Lower leg skin (tissue), 4 donors: ENCODE measurements at places on chromosomes 5 and 9.
A peak's percentile ranks its signal among the peaks of the same experiment; 100 is the strongest.

GRCh38 chr9:131747352-131747751 is 7.5 kb upstream of the RAPGEF1 start:
- DNase-seq, result no peak

DNA sequence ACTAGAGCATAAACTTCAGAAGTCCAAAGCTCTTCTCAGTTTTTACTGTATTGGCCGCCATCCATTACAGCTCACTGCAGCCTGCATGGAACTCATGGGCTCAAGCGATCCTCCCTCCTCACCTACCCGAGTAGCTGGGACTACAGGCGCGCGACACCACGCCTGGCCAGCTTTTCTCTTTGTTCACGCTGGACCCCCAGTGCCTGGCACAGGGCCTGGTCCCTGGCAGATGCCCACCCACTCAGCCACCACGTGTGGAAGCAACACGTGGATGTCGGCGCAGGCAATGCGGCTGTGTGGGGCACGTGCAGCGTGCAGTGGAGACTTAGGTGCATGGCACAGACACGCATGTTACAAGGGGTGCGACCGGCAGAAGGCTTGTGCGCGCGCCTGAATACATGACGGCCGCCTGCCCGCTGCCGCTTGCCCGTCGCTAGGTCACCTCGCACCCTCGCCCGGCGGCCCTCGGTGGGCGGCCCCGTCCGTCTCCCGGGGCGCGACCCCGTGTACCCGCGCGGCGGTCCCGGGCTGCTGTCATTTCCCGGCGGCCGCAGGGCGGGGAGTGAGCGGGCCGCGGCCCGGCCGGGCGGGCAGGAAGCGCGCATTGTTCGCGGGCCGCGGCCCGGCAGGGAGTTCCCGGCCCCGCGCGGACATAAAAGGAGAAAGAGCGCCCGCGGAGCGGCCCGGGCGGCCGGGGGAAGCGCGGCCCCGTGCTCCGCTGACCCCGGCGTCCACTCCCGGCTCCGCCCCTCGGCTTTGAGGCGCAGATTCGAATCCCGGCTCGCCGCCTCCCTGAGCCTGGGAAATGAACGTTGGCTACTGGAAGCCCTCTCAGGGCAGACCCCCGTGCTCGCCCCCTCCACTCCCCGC is 24.1 kb upstream of the PTGS1 start:
- DNase-seq, result peak; percentile 88

GRCh38 chr9:114266969-114267368 is 55.9 kb upstream of the ORM1 start:
- DNase-seq, result no peak

DNA sequence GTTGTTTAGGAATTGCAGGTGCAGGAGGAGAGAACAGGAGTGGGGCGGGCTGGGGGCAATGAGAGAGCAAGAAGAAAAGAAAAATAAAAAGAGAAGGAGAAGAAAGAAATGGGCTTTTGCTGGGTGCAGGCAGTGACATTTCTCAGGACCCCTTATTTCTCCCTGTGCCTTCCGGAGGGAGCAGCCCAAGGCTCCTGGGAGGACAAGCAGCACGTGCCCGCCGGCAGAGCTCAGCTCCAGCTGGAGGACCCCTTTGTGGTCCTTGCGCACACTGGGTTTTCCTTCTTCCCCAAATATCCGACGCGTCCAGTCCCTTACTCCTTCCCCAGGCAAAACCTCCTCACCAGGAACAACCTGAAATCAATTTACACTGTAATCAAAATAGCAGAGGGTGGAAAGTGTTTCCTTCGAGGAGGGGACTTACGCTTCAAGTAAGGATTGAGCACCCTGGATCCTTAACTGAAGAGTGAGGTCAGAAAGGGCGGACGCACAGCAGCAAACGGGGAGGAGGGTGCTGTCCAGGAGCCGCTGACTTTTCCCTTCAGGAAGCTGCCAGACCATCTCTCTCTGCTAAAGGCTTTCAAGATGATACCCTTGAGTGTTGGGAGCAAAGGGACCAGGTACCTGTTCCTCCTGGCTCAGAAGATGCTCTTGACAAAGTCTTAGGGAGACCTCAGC is 2.1 kb downstream of the BTNL9 start:
- no peak for DNase-seq

- DNase-seq, result peak; percentile 98
Observed at GRCh38 chr9:107749787-107750444, 260.3 kb upstream of the KLF4 start.

GRCh38 chr9:13716090-13716489 is 436.6 kb upstream of the MPDZ start:
- DNase-seq, result no peak

GRCh38 chr9:136283291-136284235 is 20.3 kb downstream of the CCDC187 start:
- DNase-seq, result peak; percentile 68

- DNase-seq, result peak; percentile 74
Observed at GRCh38 chr5:141363952-141364660, at the start of gene PCDHGA5. Gene PCDHGA5 (plus strand): TSS chr5:141364162. CDS start chr5:141364331, 169 bp downstream.

DNA sequence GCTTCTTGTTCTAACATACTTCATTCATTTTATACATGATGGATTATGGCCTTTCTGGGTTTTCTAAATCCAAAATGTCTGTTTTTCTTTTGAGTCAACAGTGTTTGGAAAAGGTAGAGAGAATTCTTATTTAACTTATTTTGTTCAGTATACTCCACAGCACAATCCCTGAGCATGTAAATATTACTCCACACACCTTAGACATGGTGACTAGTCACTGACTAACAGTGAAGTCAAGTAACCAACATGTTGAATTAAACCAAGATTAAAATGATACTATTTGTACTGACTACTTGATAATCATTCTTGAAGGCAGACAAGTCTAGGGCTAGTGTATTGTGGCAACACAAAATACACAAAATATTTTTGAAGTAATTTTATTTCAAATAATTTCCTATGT is 55.0 kb downstream of the HAPLN1 start:
- no peak for DNase-seq

DNA sequence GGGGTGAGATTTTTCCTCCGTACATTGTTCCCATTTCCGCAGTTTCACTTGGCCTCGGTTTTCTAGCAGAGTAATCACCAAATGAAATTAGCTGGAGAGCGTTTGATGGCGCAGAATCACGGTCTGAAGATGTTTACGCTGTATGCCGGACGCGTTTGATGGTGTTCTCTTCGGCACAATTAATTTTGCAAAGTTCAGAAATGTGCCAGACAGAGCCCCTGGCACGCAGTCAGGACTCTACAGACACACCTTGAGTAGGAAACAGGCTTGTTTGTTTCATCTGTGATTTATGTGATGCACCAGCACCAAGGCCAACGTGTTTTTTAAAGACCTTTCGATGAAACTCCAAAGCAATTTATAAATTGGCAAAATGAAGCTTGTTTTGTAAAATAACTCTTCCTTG is 863 bp upstream of the LIFR start:
- peak; percentile 26 for DNase-seq

- DNase-seq, result no peak
Observed at GRCh38 chr9:37905776-37906175, 1.8 kb upstream of the SLC25A51 start.

GRCh38 chr9:117073539-117074341 is 341.1 kb downstream of the ASTN2 start:
- DNase-seq, result no peak

DNA sequence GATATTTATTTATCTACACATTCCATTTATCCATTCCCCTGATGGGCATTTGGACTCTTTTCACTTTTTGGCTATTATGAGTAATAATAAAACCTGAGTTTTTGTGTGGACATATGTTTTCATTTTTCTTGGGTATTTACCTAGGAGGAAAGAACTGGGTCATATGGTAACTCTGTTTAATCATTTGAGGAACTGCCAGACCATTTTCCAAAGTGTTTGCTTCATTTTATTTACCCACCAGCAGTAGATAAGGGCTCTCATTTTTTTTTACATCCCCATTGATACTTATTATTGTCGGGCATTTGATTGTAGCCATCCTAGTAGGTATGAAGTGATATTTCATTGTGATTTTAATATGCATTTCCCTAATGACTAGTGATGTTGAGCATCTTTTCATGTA is 7.7 kb upstream of the PTPDC1 start:
- DNase-seq, result no peak

- no peak for DNase-seq
Observed at GRCh38 chr5:144594919-144595318, 424.2 kb downstream of the KCTD16 start.

DNA sequence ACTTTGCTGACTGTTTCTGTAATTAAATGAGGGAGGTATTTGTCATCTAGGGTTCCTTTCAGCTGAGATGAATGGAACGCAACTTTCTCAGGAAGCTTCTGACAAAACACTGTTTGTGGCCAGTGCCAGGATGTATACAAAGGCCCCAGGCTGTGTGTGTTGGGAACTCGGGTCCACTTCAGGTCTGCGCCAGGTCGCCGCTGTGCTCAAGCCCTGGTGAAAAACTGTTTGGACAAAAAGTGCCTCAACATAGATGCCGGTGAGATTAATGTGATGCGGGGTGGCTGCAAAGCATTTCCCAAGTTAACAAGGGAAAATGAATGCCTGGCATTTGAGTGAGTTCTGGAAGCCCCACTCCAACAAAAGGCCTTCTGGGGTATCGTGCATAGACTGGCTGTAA is 156.4 kb downstream of the GABBR2 start:
- no peak for DNase-seq

DNA sequence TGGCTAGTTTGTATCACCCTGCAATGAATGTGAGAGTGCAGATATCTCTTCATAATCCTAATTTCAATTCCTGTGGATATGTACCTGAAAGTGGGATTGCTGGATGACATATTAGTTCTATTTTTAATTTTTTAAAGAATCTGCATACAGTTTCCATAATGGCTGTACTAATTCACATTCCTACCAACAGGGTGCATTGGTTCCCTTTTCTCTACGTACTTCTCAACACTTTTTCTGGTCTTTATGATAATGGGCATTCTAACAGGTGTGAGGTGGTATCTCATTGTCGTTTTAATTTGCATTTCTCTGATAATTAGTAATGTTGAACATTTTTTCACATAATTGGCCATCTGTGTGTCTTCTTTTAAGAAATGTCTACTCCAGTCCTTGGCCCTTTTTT is 927.5 kb downstream of the DTWD2 start:
- no peak for DNase-seq

- DNase-seq, result no peak
Observed at GRCh38 chr5:109630093-109630492, 59.6 kb upstream of the MAN2A1 start.

GRCh38 chr5:39190311-39191102 is 28.9 kb downstream of the FYB1 start:
- no peak for DNase-seq

- no peak for DNase-seq
Observed at GRCh38 chr5:78763659-78764189, 115.2 kb upstream of the LHFPL2 start.

DNA sequence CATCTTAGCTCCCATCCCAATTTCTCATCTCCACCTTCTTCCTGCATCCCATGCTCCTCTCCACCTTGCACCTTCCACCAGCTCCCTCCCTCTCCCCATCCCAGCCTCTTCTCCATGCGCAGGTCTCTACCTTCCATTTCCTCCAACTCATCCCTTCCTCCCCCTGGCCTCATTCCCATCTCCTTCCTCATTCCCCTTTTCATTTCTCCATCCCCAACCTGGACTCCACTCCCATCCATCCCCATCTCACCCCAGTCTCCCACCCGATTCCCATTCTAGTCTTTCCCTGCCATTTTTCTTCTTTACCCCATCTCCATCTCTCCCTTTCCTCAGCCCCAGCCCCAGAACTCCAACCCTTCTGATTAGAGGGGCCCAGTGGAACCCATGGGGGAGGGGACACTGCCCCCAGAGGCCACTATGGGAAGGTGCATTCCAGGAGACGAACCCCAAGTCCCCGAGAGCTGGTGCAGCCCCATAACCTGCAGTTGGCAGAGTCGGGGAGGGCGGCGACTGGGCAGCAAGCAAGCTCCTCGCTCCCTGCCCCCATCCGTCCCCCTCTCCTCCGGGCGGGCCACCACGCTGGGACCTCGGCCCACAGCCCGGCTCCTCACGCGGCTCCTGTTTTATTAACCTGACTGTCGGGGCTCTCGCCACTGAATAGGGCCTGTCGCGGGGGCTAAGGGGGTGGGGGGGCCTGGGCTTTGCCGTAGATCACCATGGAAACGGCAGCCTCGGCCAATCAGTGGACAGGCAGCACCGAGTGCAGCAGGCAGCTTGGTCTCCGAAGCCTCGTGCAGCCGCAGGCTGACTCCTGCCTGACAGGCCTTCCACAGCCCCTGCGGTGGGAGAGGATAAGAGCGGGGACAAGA is 66.7 kb downstream of the PCDH1 start:
- no peak for DNase-seq

DNA sequence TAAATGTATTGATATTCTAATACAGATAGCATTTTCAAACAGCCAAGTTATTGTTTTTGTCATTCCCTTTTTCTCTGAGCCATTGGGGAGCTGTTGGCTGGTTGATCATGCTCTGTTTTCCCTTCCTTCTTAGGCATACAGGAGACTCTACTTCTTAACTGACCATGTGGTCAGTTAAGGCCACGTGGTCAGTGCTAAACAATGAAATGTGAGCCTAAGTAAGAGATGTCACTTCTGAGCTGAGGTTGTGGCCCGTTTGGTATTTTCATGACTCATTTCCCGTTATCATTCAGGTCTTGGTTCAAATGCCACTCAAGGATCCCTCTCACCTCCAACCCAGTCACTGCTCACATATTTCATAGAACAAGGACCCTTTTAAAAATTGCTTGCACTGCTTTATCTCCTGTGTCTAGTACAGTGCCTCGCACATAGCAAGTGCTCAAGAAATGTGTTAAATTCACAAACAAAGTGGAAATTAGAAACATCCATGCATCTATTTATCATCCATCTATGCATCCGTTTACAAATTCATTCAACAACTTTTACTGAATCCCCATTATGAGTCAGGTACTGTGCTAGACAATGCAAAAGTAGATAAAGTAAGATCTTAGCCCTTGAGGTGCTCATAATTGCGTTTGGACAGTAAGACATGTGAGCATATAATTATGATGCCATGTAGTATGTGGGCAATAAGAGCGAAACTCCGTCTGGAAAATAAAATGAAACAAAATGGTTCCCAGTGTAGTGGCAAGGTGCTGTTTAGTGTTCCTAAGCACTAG is 50.7 kb downstream of the ARRDC3 start:
- DNase-seq, result no peak

GRCh38 chr9:100623969-100624368 is 46.1 kb downstream of the CAVIN4 start:
- no peak for DNase-seq

DNA sequence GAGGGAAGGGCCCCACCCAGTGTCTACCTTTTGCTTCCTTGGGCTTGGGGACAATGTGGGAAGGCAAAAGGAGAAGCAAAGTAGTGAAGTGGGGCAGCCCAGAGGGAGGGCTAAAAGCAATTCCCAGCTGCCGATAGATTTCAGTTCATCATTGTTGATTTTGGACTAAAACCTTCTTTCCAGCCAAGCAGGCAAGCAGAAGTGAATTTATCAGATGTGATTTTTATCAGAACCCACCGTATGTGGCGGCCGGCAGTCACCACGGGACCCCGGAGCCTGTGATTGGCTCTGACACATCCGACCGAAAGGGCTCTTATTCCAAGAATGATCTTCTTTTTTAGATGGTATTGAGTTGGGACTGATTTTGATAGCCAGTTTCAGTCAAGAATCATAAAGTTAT is 559.9 kb downstream of the PSAT1 start:
- DNase-seq, result no peak

GRCh38 chr9:120446671-120447070 is 133.3 kb downstream of the CDK5RAP2 start:
- no peak for DNase-seq
